ENCODE measurements at places on chromosomes 11 and 22. TPM values are rescaled to one million over a fixed set of nuclear protein-coding genes. Genes with fewer than 3 reads are reported as not detected.

GRCh38 chr11:65489706-65490320 lies 9.0 kb upstream of the MALAT1 start:
- no peak for DNase-seq

- no peak for DNase-seq
These were observed 362.4 kb downstream of the MIAT start for GRCh38 chr22:27019827-27020226.

- no peak for DNase-seq
These were observed 92.9 kb upstream of the ISX start for GRCh38 chr22:34973016-34973415.

- DNase-seq: no peak
These were observed 8.9 kb downstream of the GDPD5 start for GRCh38 chr11:75516886-75517285.

- DNase-seq: no peak
These were observed 25.6 kb downstream of the TIMP3 start for GRCh38 chr22:32827049-32827602.

DNA sequence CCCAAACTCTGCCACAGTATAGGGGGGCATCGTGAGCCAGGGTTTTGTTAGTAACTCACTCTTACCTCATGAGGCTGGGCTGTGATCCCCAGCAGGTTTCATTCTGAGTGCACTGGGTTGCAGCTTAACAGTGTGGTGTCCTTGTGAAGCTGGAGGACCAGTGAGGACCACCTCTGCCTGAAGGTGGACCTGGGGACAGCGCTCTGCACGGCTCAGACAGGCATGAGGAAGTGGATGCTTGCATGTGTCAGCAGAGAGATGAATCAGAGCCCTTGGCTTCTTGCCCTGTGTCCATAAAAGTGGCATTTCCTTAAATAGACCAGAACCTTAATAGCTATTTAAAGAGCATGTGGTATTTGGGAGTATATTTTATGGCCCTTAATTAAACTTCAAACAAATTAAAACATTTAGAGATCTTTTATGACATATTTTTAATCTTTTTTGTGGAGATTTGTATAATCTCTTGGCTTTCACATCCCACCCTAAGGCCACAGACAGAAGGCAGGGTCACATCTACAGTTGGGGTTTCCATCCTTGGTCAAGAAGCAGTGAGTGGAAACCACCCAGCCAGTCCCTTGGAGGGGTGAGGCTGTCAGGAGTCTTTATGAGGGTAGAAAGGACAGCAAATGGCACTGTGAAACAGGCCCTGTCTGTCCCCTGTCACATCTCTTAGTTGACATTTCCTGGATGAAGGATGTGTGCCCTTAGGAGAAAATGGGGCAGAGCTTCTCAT lies 24.8 kb upstream of the ADORA2A start:
- no peak for DNase-seq

DNA sequence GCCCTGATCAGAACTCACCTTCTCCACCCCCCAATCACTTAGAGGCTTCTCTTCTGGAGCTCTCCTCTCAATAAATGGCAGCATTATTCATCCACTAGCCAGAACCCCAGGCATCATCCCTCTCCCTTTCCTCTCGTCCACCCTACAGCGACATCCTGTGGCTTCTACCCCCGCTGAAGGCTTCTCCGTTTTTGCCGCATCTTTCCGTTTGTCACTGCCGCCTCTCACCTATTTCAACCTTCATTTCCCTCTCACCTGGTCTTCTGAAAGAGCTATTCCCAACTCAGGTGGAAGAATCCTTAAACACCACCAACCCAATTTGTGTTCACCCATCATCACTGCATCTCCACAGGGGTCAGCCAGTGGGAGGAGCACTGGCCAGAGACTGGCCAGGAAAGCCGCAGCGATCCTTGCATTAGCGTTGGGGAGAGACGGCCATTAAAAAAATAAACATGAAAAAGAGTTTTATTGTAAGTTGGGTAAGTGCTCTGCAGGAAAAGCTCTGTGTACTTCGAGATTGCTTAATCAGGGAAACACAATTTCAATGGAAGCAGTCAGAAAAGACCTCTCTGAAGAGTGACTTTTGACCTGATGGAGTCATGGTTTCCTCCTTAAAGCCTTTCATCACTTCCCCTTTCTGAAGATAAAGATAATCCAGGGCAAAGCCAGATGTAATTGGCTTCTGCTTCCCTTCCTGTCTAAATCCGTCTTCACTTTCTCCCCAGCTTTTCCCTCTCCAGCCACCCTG lies 36.7 kb downstream of the SPATA19 start:
- DNase-seq: no peak

DNA sequence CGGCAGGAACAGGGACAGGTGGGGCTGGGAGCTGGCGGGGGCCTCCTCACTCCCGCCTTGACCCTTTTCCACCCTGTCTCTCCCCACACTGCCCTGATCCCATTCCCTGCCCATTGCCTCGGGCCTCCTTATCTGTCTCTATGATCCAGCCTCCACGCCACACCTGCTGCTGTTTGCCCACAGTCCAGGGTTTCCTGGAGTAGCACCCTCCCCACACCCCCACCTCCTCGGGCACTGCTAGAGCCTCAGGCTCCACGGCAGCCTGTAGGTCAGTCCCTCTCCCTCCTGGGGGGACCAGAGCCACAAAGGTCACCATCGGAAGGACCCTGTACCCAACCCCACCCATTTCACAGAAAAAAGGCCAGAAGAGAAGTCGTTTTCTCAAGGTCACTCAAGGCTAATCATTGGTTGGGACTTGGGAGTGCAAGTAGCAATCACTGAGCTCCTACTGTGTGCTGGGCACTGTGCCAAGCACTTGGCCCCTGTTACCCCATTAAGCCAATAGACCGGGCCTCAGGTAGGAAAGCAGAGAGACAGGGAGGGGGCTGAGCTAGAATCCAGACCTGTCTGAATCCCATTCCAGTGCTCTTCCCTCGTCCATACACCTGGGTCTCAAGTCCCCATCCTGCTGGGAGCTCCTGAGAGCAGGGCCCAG lies 71.8 kb downstream of the PDE2A start:
- no peak for DNase-seq

GRCh38 chr11:61749591-61750217 lies 2.7 kb upstream of the MYRF start:
- no peak for DNase-seq

DNA sequence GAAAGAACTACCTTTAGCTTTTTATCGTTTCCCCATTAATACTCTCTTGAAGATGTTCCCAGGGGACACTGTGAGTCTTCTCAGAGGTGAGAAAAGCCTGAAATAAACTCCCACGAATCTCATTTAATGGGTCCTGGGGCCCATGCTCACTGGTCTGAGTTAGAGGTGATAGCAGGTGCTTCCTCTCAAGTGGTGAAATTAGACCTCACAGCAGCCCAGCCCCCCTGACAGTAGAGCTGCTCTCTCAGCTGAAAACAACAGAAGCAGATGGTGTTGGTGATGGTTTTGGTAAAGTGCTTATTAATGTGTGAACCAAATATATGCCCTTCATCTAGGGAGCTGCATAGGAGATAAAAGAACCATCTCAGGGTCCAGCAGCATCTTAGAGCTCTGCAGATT lies 76.8 kb upstream of the VPREB1 start:
- DNase-seq: no peak

GRCh38 chr22:38327396-38327795 lies 10.2 kb upstream of the CSNK1E start:
- DNase-seq: no peak

DNA sequence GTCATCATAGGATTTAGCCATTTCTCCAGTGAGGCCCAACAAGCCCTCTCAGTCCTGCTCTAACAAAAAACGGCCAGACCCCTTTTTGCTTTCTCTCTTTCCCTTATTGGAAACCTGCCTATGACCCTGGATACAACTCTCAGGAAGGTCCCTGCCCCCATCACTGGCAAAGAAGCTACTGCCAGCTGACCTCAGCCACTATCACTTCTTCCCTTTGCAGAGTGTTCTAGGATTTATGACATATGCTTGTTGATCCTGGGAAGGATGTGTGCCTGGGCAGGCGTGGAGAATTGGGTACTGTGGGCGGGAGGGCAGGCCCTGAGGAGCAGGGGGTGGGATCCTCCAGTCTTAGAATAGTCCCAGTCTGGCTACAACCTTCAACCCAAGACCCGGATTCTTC lies 7.5 kb downstream of the PGAP2 start:
- DNase-seq: no peak

DNA sequence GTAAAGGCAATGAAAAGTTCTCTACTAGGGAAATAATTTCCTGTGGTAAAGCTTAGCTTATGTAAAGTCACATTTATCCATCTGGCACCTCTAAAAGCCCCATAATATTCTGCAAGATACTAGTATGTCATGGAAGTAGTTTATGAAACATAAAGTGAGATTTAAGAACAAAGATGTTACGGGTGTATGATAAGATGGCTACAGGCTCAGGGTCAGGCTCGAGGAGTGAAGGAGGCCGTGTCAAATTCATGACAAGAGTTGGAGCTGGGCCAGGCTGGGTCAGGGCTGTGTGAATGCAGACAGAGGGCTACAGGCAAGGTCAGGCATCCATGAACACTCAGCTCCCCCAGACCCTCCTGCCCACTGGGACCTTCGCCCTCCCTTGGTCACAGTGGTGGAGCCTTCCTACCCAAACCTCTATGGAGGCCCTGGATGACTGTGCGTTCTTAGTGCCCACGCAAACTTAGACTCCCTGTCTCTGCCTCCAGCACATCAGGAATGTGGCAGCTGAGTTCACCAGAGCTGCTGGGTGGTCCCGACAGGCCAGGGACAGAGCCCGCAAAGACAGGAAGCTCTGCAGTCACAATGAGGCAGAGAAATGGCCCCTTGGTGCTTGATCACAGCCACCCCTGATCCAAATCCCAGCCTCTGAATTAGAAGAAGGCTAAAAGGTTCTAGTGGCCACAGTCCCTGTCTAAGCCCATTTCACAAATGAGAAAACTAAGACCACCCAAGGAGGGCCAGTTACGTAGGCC lies 14.8 kb downstream of the IGLL5 start:
- no peak for DNase-seq

DNA sequence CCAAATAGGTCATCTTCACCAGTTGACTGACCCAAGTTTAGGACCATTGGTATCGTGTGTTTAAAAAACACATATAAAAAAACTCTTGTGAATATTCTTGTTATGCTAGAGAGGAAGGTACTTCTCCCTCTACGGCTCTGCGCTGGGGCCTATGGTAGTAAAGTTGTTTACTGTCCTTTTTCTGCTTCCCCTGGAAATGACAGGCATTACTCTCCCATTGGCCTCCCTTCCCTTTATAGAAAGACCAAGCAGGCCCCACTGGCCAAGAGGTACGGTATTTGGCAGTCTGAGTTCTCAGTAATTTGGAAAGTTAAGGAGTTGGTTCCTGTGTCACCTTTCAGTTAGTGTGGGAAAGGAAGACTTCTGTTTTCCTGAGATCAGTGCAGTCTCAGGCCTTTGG lies 6.5 kb downstream of the THYN1 start:
- DNase-seq: no peak

- DNase-seq: no peak
These were observed 113.5 kb downstream of the SOX6 start for GRCh38 chr11:16242806-16243205.

DNA sequence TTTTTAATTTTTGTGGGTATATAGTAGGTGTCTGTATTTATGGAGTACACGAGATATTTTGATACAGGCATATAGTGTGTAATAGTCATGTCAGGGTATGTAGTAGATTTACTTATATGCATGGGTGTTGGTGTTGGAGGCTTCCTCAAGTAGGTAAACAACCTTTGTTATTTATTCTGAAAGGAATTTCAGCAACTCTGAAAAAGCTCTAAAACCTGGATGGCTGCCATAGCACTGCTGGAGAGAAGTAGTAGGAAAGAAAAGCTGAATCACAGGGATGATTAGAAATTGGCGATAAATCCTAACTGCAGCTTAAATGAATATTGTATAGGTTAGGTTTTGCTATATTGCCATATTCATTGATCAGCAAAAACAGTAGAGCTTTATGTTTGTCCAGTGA lies 44.4 kb upstream of the ST14 start:
- DNase-seq: no peak

GRCh38 chr11:117465236-117465997 lies 137.8 kb downstream of the CEP164 start:
- no peak for DNase-seq

DNA sequence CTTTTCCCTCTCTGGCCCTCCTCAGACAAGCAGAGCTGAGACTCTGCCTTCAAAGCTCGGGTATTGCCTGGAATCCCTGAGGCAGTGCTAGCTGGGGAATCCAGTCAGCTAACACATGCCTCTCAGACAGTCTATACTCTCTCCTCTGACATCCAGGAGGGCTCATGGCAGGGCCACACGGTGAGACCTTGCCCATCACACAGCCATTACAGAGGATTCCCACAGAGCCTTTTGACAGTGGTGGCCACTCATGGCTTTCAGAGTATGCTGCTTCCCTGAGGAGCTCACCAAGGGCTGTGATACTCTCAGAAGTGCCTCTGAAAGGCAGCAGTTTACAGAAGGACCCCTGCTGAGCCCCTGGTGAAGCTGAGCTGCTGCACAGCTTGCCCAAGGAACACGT lies 165.3 kb downstream of the RRAS2 start:
- DNase-seq: no peak

GRCh38 chr11:60776167-60776566 lies 9.0 kb upstream of the MS4A10 start:
- no peak for DNase-seq

DNA sequence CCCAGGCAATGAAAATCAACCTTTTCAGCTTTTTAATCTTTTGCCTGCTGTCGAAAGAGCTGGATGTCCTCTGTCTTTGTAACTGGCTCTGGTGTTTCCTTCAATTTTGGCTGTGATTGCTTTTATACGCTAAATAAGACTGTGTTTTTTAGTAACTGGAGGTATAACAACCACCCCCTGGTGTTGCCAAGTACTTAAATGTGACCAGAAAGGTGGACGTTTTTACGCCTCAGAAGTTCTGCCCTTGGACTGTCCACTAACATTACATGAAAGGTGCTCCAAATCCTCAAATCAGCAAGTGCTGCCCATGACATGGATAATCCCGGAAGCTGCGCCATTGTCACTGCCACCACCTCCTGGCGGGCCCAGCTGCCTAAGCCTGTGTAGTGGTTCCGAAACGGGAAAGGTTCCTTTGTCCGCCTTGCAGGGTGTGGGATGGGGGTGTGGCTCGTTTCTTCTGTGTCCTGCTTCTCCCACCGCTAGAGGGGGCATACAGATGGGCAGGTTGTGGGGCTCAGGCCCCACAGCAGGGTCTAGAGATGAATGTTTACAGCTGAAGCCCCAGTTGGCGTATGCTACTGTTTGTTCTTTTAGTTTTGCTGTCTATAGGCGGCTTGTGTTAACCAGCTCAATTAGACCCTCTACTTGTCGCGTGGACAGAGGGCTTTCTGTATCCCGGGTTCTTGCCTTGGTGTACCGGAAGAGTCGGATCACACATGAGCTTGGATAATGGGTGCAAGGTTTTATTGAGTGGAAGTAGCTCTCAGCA lies 82.2 kb upstream of the SEPTIN5 start:
- DNase-seq: no peak

- DNase-seq: no peak
These were observed 8.3 kb downstream of the RELT start for GRCh38 chr11:73384531-73384871.

GRCh38 chr22:46350121-46350520 lies 14.6 kb downstream of the TRMU start:
- no peak for DNase-seq

SLC37A2 gene
- 0.90 TPM for total RNA-seq

GRAMD1B gene
- 33.1 TPM for total RNA-seq

OR10W1 gene
- not detected for total RNA-seq

MMP8 gene
- not detected for total RNA-seq

ARHGAP42 gene
- 0.12 TPM for total RNA-seq

Measured in T-helper 17 cell (primary cell).